ENCODE measurements at places on chromosomes 4 and X.

DNA sequence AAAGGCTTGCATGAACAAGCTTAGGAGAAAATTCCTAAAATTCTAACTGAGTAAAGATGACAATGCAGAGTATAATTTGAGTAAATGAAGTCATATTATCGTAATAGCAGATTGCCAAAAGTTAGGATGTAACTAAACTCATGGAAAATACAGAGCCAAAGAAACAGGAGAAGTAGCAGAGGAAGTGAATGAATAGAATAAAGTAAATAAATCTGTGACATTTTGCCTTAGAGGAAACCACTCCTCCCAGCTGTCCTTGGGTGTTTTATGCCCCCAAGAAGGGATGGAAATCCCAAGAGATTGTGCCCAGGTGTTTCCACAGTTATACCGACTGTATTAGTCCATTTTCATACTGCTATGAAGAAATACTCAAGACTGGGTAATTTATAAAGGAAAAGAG is 1.9 kb upstream of the BMX start:
- DNase-seq: no peak

DNA sequence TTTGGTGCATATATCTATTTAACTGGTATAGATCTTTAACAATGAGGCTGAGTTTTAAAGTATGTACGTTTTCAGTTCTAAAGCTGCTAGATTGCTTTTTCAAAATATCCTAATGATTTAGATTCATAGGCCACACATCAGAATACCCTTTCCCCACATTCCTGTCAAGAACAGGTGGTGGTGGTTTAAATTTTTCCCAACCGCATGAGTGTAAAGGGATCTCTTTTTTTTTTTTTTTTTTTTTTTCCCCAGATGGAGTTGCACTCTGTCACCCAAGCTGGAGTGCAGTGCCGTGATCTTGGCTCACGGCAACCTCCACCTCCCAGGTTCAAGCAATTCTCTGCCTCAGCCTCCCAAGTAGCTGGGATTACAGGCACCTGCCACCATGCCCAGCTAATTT is 28.0 kb downstream of the NUP54 start:
- no peak for DNase-seq

- DNase-seq: peak; percentile 43
Observed at GRCh38 chr4:165016971-165017370, 14.8 kb upstream of the TRIM60 start.

DNA sequence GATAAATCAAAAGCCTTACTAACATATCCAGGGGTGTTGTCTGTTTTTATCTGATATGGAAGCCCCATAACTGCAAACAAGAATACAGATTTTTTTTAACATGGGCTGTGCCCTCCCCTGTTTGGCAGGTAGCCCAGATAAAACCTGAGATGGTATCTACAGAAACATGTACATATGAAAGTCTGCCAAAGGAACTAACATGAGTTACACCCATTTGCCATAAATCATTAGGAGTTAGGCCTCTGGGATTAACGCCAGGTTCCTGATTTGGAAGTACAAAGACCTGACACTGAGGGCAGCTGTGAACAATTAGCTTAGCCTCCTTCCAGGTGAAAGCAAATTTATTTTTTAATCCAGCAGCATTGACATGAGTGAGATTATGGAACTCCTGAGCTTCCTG is 264.3 kb downstream of the TECRL start:
- DNase-seq: no peak

DNA sequence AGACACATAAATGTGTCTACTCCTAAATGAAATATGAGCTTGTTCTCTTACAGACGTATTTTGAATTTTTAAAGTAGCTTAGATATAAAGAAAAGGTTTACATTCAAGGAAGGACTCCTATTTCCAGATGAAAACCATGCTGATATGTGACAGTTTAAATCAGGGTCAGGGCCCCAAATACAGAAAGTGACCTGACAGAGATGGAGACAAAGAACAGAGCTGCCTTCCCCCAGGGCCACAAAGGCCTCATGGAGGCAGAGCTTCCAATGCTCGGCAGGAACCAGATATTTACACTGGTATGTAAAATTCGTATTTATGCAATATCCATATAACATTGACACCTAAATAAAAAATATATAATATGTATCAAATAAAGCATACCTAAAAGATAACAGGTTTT is 124.0 kb downstream of the PRDM5 start:
- DNase-seq: no peak

GRCh38 chrX:2484256-2484655 is 16.5 kb downstream of the DHRSX start:
- no peak for DNase-seq

- DNase-seq: no peak
Observed at GRCh38 chrX:119887721-119888425, 7.8 kb upstream of the AKAP14 start.

DNA sequence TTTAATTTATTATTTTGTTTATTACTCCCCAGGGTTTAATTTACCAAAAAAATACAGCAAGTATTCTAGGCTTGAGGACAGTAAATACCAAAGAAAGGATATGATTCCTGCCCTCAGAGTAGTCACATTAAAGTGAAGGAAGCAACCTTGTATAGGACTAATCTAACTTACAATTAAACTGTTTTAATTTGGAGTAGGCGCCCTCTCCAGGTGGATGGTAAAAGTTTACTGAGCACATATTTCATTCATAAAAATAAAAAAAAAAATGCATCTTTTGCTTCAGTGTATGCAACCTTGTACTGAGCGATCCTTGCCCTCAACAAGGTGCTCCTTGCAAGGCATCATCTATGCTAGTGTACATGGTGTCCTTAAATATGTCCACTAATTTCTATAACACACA is 72.0 kb upstream of the MAGEB16 start:
- peak; percentile 48 for DNase-seq

DNA sequence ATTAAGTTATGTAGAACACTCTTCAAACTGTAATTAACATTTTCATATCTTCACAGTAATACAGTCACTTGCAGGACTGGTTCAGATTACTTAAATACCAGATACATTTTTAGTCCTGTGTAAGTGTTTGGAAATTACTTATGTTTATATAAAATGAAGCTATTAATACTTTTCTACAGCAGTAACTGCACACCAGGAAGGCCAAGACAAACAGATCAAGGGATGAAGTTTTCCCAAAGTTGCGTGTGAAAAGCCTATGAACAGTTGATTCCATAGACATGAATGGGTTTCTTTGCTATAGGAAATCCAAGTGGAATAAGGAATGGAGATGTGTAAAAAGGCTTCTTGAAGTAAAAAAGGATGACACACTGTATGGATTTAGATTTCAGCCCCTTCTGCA is 28.9 kb upstream of the DRP2 start:
- DNase-seq: no peak

DNA sequence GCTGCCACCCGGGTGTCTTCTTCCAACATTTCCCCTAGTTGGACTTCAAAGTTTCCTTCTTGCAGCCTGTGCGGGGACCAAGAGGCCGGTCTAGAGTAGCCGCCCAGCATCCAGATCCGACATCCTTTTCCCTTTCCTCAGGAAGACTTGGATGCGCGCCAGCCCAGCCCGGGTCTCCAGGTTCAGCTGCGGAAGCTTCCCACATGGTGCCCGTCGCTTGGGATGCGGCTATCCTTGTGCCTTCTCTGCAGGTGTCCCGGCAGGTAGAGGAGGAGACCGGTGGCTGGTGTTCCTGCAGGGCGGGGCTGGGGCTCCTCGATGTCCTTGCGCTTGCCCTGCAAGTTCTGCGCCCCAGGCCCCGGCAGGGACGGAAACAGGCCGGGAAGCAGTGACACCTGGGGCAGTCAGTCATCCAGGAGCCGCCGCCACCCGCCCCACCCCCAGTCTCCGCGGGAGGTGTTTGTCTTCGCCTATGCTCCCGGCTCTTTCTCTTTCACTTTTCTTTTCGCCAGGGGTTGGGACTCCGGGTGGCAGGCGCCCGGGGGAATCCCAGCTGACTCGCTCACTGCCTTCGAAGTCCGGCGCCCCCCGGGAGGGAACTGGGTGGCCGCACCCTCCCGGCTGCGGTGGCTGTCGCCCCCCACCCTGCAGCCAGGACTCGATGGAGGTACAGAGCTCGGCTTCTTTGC is at the start of gene IL15:
TSS of gene IL15 (plus strand) at position 502 of the 689 bp plus-strand sequence. CDS start 82,882 bp downstream, outside the sequence.
- DNase-seq: no peak

DNA sequence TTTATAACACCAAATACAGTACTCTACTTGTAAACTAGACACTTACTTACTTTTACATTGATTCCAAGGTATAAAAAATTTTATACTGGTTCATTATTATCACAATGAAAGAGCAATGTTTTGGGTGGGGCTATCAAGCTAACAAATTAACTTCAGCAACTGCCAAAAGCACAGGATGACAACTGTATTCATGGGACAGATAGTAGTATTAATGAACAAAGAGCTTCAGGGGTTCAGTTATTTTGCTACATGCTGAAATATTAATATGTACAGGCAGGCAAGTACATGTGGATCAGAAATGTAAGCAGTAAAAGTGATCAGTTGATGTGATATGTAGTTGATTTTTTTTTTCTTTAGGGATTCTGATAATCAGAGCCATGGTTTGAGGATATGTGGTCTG is 112.9 kb downstream of the NAA11 start:
- no peak for DNase-seq

- DNase-seq: no peak
Observed at GRCh38 chr4:147332091-147332490, 148.8 kb upstream of the EDNRA start.

DNA sequence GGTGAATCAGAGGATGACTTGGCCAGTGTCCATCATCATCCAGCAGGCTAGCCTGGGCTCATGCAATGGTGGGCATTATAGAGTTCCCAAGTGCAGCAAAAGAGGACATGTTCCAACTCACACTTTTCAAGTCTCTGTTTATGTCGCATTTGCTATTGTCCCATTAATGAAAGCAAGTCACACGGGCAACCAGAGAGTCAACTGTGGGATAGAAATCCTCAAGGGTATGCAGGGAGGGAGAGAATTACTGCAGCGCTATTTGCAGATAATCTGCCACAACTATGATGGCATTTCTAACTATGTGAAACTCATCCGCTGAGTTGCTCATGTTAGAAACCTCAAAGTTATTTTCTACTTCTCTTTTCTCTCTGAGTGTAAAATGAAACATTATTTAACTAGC is 78.5 kb upstream of the TAB3 start:
- no peak for DNase-seq
